ENCODE measurements at places on chromosomes 16 and 17. TPM values are rescaled to one million over a fixed set of nuclear protein-coding genes. Genes with fewer than 3 reads are reported as not detected.

DNA sequence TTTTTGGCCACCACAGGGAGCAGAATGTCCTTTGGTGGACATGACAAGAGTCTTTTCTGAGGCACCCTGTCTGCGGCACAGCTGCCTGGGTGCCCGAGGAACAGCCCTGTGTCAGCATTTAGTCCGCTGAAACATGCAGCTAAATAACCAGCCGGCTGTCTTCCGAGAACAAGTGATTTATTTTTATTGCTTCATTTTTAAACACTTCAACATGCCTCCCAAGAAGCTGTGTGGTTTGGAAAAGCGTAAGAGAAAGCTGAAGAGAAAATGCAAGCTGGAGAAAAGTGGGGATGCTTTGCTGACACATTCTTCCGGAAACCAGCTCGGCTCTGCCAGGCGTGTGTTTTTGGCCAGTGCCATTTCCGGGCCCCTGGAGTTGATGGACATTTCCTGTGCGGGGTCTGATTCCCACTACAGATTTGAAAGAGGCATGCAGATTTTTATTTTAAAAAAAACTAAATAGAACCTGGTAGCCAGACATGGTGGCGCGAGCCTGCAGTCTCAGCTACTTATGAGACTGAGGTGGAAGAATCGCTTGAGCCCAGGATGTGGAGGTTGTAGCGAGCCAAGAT lies 94.7 kb downstream of the SEC14L1 start:
- peak; percentile 42 for DNase-seq

TP53TG3B gene
- total RNA-seq = not detected

DNA sequence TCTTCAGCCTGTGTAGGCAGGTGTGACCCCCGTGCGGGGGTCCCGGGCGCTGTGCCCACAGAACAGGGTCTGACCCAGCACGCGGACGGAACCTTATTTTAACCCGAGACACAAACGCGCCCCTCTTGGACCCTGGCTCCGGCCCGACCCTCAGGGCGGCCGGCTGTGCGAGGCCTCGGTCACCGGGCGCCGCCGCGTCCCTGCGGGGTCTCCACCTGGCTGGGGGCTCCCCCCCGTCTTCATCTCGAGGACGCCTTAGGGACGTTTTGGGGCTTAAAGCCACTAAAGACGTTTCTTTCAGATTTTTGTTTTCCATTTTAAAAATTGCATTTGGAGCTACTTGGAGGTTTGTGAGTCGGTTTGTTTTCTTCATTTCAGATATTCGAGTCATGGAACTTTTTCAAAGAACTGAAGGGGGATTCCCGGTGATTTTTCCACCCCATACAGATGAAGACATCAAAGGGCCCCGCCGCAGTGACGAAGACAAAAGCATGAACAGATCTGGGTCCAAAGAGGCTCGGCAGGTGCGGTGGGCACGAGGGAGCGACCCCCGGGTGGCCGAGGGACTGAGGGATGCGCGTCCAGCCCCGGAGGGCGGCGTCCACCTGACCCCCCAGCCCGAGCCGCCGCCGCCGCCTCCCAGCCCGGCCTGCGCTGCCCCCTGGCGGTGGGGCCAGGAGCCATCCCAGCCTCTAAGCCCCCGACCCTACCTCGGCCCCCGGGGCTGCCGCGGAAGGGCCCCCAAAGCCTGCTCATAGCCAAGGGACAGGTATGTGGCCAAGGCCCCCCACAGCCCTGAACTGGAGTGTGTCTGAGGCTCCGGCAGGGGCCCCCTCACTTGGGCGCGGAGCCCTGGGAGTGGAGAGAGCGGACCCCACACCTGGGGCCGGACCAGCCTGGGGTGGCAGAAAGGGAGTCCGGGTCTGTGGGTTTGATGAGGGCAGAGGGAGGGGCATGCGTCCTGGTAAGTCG lies 3.8 kb upstream of the CD7 start:
- no peak for DNase-seq

DNA sequence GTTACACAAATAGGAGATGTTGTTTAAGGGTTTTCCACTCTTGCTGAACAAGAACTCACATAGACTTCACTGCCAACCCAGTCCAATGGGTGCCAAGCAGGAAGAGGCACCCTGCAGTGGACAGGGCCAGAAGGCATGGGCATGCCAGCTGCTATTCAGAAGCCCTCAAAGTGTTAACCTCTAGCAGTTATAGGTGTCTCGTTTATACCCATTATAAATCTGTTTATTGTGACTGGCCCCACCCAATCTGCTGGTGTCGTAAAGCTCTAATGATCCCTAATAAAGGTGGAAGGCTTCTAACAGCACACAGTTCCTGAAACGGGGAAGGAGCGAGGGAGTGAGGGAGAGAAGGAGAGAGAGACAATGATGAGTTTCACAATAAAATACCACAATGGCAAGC lies 23.9 kb downstream of the HNF1B start:
- DNase-seq = peak; percentile 78

DNA sequence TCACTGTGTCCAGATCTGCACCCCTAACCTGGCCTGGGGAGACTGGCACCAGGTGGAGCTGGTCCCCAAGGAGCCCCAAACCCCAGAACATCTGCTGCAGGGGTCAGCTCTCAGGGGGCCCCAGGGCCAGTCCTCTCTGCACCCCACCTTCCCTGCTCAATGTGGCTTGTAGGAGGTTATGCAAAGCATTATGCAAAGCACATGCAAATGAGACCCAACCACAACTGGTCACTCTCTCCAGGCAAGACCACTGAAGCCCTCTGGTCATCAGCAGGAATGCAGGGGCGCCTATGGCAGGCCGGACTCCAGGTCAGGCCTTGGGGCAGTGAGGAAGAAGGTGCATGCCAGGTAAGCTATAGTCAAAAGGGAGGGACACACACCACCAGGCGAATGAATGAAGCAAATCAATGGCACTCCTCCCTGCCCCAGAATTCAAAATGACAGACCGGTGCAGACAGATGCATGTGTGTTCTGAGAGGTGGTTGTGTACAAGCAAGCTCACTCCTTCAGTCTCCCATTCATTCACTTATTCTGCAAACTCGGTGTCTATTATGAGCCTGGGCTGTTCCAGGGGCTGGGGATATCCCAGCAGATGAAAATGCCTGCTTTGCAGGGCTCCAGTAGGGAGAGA lies 48.0 kb downstream of the TMEM235 start:
- no peak for DNase-seq

DNA sequence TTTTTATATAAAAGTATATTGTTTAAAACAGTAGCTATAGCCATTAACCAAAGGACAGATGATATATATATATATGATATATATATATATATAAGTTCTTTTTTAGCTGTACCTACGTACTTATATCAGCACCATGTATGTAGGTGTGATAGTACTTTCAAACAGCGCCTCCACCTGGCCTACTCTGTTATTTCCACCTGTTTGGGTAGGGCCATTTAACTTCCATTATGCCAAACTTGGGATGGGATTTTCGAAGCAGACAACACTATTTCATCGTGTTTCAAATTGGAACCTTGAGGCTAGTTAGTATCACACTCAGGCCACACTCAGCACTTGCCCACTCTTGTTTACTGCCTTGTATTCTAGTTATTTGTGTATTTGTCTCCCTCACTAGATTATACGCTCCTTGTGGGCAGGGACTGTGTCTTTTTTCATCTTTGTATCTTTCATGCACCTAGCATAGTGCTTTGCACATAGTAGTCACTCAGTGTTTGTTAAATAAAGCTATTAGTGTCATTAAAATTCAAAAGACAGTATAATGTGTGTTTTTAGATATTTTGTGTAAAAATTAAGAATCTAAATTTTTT lies 11.8 kb upstream of the CLTC start:
- DNase-seq = peak; percentile 32

KRTAP4-9 gene
- total RNA-seq = not detected

DNA sequence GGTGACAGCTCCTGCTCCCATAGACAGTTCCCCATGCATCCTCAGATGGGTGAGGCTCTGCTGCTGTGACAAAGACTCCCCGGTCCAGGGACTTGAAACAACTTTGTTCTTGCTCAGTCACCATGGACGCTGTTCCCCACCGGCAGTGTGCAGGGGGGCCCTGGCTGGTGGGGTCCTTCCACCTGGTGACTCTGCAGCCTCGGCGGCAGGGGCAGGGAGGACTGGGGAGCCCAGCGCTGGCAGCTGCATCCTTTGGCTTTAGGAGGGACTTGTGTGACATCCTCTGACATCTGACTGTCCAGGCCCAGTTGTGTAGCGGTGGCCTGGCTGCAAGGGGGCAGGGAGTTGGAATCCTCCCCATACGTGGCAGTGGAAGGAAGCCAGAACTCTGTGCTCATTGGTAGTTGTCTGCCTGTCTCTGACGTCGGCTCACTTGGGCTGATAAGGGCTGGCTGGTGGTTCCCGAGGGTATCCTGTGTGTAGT lies 107.3 kb downstream of the CMIP start:
- no peak for DNase-seq

FZD2 gene
- total RNA-seq = 2.0 TPM

DNA sequence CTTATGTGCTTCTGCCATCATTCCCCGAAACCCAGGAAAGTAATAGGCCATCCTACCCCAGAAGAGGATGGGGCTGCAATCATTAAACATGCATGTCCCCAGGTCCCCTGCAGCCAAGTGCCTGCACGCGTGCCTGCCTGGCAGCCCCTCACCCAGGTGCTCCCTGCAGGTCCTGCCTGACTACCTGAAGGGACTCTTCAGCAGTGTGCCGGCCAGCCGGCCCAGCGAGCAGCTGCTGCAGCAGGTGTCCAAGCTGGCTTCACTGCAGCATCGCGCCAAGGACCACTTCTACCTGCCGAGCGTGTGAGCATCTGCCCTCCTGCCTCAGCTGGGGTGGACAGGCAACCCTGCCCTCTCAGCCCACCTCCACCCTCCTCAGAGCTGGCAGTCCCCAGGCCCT lies 16.2 kb upstream of the ALKBH5 start:
- DNase-seq = no peak

GRCh38 chr16:17467923-17468540 lies 2.7 kb downstream of the XYLT1 start:
- peak; percentile 85 for DNase-seq

- no peak for DNase-seq
These were observed 26.8 kb downstream of the ZFP1 start for GRCh38 chr16:75175074-75175473.

GRCh38 chr17:68176718-68177117 lies 71.1 kb upstream of the AMZ2 start:
- DNase-seq = no peak

DNA sequence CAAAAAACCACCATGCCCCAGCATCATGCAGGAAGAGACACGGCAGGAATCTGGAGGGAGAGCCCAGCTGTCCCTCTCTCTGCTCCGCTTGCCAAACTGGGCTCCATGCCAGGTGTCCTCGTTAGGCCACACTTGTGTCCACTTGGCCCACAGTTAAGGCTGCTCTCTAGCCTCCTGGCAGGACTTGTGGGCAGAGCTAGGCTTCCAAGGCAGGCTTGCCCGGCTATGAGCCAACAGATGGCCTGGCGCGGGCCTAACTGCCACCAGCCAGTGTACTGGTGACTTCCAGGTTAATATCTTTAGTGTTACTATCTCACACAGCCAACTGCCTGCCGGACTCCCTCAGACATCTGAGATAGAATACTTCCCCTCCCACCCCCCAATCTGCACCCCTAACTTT lies 10.6 kb downstream of the ATP6V0D1 start:
- DNase-seq = peak; percentile 32

NOS2 gene
- total RNA-seq = 34.5 TPM

DNA sequence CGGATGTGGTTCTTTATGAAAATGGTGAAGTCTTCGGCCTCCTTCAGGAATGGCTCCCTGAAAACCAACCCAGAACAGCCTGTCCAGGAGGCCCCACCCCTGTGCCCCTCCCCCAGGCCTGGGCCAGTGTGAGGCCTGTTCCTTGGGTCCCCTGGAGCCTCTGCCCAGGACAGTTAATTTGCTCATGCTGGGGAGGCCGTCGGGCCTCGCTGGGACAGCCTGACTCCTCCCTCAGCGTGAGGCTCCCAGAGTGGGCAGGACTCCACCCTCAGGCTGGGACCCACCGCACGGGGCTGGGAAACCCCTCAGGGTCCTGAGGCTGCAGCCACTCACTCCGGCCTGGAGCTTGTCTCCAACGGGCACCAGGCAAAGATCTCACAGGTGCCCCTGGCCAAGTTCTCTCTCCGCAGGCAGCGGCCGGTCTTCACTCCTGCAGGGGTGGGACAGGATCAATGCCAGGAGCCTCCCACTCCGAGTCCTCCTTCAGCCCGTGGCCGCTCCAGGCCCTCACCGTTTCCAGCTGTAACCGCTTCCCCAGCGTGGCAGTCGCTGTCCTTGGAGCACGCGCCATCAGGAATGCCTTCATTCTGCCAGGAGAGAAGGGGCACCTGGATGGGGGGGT lies 5.8 kb downstream of the P2RX5 start:
- DNase-seq = no peak

- no peak for DNase-seq
These were observed 190.0 kb downstream of the C16orf95 start for GRCh38 chr16:87127061-87127765.

C17orf78 gene
- not detected for total RNA-seq

DNA sequence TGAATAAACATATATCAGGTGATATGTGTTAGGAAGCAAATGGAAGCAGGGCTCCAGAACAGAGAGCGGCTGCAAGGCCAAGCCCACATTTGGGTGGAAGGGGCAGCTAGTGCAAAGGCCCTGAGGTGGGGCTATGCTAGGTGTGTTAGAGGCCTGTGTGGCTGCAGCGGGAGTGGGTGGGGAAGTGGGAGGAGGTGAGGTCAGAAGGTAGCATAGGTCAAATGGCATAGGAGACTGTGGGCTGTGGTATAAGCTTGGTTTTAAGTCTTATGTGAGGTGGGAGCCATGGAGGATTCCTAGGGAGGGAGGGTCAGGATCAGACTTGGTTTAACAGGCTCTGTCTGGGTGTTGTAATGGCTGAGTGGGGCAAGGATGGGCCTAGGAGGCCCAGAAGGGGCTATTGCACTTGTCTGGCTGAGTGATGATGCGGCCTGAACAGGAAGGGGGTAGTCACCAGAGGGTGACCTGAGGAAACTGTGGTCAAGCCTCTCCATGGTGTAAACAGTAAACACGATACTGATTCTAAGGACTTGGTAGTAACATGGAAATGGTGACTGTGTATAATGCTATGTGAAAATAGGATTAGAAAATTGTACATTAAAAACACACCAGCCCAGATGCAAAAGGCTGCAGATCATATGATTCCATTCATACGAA lies 31.1 kb downstream of the RAI1 start:
- DNase-seq = no peak

ZG16 gene
- 280 TPM for total RNA-seq

DNA sequence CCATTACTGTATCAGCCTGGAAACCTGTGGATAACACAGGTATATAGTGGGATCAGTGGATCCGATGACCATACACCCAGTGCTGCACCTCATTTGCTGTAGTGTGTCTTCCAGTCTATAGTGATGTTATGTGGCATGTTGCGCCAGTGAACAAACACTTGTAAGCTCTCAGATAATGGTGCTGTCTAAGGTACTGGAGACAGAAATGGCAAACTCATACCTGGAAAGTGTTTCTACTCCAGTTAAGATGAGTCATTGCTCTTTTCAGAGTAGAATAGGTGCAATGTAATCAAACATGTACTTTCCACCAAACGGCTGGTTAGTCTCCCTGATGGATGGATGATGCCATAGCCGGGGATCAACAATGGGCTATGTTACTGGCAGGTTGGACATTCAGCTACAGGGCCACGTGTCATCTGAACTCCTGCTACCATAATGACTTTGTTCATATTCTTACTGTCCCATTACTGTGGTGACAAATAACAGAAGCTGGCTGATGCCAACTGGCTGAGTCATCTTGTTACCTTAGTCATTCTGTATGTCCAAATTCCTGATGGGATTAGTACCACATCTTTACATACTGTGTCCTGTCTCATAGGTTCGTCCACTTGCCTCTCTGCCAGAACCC lies 6.3 kb downstream of the CCL11 start:
- DNase-seq = no peak

RNF222 gene
- total RNA-seq = not detected

- DNase-seq = peak; percentile 63
These were observed 1.0 kb downstream of the NHERF1 start for GRCh38 chr17:74749279-74750038.
